ENCODE measurements at places on chromosomes 1 and 21.

- DNase-seq = no peak
Measured at GRCh38 chr1:169060919-169061639, 45.4 kb upstream of the ATP1B1 start.

GRCh38 chr1:200228486-200228885, 181.3 kb downstream of the ZNF281 start:
- no peak for DNase-seq

- no peak for DNase-seq
Measured at GRCh38 chr1:155171836-155172731, 1.0 kb downstream of the KRTCAP2 start.

- DNase-seq = no peak
Measured at GRCh38 chr1:22329148-22329515, 122.5 kb upstream of the ZBTB40 start.

DNA sequence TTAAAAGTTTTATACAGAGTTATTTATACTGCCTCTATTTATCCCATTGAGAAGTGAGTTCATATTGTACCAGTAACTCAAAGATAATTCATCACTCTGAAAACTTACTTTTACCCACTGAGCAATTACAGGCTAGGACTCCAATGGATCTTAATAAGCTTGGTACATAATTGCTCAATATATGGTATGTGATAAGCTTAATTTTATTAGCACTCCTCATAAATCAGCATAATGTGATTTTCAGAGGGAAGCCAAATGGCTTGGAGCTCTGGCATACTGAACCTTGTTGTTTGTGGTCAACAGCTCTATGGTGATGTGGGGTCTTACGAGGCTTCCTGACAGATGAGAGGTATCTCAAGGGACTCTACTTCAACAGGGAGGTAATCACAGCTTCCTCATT, 26.3 kb downstream of the ADAM30 start:
- DNase-seq = no peak

DNA sequence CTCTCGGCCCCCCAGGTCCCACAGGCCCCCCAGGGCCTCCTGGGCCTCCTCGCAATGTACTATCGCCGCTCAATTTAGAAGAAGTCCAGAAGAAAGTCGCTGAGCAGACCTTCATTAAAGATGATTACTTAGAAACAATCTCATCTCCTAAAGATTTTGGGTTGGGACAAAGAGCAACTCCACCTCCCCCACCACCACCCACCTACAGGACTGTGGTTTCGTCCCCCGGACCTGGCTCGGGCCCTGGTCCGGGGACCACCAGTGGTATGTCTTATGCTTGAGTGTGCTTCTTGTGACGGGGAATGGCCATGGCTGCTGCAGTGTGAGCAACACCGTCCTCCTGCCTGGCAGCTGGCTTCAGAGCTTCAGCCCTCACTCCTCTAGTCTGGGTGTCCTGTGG, 70.2 kb upstream of the DYNLT5 start:
- DNase-seq = no peak

DNA sequence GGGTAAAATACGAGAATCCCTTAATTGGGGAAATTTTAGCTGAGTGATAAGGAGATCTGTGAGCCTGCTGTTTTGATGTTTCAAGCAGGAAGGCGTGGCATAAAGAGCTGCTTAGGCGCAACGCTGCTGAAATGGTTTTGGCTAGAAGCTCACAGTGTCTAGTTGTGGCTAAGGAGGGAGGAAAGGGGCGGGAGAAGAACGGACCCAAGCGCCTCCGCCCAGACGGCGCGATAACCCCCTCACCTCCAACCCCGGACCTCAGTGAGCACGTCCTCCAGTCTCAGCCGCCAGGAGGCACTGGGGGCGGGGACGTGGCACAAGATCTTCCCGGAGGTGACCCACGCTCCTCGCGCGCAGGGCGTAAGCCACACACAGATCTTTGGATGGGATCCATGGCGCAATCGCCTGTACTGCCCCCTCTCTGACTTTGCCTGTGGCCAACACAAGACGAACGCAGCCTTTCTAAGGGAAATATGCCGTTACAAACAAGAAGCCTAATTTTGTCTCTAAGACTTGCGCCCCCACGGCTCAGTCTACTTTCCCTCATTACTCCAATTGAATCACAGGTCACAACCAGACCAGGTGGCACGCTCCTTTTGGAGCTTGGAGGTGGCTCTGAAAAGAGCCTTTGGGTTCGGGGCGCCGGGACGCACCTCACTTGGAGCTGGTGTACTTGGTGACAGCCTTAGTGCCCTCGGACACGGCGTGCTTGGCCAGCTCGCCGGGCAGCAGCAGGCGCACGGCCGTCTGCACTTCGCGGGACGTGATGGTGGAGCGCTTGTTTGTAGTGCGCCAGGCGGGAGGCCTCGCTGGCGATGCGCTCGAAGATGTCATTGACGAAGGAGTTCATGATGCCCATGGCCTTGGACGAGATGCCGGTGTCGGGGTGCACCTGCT, 23.4 kb upstream of the RNF187 start:
- DNase-seq = peak; percentile 25

GRCh38 chr1:174022080-174022975, at the start of gene RC3H1:
Gene RC3H1, minus strand, starts transcription at chr1:174022357. Its CDS starts 29,372 bp downstream, at chr1:173992985.
- DNase-seq = peak; percentile 76

DNA sequence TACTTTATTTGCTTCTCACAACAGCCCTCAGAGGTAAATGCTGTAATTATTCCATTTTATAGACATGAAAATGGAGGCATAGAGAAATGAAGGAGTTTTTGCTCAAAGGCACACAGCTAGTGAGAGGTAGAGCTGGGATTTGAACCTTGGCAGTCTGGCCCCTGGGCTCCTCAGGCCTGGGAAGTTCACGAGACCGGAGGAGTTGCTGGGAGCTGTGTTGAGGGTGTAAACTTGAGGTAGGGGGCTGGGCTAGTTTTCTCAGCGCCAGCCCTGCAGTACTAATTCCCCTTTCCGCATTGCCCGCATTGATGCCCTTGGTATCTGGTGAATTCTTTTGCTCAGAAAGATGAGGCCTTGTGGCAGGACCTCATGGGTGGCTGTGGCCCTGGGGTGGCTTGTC, 73.3 kb downstream of the PTPRU start:
- no peak for DNase-seq

- no peak for DNase-seq
Measured at GRCh38 chr1:3497521-3497920, 43.1 kb downstream of the ARHGEF16 start.

DNA sequence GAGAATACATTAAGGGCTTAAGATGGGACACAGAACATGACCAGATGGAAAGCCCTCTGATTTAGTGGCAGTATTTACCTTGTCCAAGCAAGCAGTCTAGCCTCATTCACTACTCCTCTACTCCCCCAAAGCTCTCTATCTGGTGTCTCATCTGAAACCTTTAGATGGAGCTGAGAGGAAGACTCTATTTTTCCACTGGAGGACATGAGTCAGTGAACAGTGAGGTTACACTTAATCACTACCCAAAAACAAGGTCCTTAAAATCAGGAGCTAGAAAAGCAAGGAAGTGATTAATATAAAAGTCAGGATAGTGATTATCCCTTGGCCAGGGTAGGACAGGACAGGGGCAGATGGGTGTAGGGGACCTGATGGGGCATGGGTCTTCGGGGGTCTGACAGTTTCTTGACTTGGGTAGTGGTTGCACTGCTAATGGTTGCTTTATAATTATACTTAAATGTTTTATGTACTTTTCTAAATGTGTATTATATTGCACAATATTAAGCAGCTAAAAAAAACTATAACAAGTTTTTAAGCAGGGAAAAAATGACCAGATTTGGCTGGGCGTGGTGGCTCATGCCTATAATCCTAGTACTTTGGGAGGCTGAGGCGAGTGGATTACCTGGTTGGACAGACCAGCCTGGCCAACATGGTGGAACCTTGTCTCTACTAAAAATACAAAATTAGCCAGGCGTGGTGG, 3.0 kb downstream of the PTPN22 start:
- DNase-seq = no peak

- DNase-seq = no peak
Measured at GRCh38 chr1:25460020-25460419, 29.3 kb downstream of the MACO1 start.

- no peak for DNase-seq
Measured at GRCh38 chr1:75742047-75742625, 17.6 kb downstream of the ACADM start.

GRCh38 chr1:232150770-232151548, 479.0 kb downstream of the SIPA1L2 start:
- DNase-seq = no peak

GRCh38 chr1:47755101-47755990, 241.8 kb downstream of the TRABD2B start:
- no peak for DNase-seq

DNA sequence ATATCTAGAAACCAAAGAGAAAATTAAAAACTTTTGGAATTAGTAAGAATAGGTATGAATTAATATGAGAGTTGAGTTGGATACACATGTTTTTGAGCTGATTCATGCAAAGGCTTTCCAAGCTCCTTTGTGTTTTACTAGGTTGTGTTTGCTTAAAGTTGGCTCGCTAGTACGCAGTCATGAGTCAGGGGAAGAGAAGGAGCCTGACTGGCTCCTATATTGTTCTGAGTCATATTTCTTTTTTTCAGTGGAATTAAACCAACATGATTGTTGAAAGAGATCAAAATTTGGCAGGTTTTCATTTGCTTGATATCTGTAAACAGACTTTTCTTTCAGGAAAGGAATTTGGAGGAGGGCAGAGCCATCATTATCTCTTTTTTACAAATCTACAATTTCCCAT, 66.7 kb downstream of the MAGI3 start:
- DNase-seq = no peak

- DNase-seq = no peak
Measured at GRCh38 chr1:60960891-60961461, 121.4 kb upstream of the NFIA start.

GRCh38 chr21:38664841-38665240, 140.9 kb upstream of the ETS2 start:
- DNase-seq = no peak

- DNase-seq = no peak
Measured at GRCh38 chr21:28927130-28927529, 65.5 kb downstream of the LTN1 start.

DNA sequence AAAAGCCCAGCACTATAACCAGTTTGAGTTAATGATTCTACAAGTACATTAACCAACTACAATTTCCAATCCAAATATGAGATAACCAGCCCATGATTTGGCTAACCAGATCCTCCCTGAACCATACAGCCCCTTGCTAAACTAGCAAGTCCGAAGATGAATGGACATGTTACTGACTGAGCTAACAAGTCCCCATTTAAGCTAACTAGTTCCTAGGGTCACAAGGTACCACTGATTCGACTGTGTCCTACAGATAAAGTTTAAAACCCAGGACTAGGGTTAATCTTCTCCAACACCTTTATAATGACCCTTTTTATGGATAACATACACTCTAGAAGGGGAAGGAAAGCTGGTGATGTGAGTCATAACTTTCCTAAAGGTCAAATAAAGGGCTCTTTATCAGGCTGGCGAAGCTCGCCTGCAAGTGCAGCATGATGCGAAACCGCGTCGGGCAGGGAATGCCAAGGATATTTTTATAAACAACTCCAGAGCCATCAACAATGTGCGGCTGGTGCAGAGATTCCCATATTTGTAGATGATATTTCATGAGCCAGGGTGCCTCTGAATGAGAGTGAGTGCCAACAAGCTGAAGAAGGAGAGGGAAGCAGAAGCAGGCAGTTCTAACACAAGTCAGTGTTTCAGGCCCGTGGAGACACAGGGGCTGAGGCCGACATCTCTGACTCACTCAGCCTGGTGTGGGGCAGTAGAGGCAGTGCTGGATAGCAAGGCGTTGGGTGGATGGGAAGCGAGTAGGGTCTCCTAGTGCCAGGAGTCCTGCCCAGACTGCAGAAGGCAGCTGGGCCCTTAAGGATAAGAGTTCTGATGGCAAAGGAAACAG, 75.6 kb upstream of the ROR1 start:
- DNase-seq = no peak

DNA sequence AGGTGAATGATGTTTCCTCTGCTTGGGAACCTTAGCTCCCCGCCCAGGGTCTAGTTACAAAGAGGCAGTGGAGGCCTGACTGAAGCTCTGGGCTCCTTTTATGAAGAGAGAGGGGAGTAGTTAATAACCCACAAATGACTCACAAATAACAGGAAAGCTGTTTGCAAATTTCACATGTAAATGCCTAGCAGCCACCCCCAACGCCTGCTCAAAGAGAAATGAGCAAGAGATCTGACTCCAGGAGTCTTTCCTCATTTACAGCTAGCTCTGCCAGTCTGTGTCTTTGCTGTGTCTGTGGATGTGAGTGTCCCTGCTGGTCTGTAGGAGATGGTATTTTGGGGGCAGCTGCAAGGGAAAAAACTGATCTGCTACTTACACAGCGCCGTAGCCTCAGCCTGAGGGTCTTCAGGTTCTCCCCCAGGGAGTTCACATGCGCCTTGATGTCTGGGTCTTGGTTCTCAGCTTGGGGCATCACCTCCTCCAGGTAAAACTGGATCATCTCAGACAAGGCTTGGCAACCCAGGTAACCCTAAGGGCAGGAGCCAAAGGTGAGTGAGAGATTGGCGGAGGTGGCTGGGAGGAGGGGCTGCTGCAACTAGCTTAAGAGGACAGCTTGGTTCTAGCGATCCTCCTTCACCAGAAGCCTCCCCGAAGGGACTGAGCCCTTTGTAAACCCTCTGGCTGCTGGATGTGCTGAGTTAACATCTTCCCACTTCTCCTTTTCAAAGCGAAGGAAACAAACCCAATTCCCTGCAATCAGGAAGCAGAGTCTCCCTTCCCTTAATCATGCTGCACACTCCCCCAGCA, at the start of gene IL19:
TSS of gene IL19 (plus strand) at position 243 of the 807 bp plus-strand sequence. CDS start 65,890 bp downstream, outside the sequence.
- DNase-seq = no peak

DNA sequence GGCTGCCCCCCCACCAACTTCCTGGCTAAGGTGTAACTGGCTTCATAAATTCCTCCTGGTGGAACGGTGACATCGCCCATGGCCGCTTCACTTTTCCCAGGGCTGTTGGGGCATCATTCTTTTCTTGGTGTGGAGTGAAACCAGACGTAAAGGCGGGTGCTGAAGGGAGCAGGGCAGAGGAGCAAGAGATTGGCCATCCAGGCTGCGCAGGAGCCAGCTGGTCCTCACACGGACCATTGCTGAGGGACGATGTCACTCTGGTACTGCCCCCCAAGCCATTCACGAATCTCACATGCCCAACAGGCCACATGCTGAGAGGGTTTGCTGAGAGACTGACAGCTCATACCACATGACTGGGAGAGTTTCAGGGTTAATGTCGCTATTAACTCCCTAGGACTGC, 10.5 kb upstream of the PKP1 start:
- no peak for DNase-seq

Data from NCI-H510A (cell line).